Upper lobe of right lung (tissue), 1 donor: ENCODE measurements at places on chromosomes 12 and 14.

DNA sequence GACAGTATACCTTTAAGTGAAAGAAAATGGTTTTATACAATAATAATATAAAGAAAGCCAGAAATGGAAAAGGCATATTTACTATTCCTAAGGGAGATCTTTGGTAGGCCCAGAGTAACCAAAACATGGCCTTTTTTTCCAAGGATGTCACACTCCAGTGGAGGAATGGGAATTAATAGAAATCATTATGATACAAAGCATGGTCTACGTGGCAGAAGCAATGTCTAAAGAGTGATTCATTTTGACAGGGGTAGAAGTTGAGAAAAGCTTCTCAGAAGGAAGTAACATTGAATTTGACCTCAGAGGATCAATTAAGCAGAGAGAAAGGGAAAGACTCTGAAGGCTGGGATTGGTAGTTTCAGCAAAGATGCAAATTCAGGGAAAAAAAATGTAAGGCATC lies 208.6 kb downstream of the BTG1 start:
- no peak for DNase-seq

- no peak for DNase-seq
Observed at GRCh38 chr14:32603992-32604565, 275.0 kb downstream of the AKAP6 start.

DNA sequence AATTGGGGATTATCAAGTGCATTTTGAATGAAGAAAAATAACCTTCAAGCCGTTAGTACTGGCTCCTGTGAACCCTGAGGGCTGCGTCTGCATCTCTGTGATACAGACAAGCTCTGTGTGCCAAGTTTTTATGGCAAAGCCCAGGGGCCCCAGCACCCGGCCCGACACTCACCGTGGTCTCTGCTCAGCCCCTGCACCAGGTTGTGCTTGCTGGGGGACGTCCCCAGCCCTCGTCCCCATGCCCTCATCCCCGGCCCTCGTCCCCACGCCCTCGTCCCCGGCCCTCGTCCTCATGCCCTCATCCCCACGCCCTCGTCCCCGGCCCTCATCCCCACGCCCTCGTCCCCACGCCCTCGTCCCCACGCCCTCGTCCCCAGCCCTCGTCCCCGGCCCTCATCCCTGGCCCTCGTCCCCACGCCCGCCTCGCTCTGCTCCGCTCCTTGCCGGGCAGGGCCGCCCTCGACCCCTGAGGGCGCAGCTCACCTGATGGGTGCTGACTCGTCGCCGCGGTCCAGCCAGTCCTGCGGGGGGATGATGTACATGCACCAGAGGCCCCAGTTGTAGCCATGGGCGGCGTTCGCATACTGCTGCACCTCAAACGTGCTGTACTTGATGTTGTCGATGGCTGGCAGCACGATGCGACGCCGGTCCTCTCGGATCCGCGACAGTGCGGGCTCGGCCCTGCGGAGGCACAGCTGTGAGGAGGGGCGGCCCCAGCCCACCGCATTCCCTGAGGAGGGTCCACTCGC lies 72.0 kb downstream of the GALNT9 start:
- no peak for DNase-seq

DNA sequence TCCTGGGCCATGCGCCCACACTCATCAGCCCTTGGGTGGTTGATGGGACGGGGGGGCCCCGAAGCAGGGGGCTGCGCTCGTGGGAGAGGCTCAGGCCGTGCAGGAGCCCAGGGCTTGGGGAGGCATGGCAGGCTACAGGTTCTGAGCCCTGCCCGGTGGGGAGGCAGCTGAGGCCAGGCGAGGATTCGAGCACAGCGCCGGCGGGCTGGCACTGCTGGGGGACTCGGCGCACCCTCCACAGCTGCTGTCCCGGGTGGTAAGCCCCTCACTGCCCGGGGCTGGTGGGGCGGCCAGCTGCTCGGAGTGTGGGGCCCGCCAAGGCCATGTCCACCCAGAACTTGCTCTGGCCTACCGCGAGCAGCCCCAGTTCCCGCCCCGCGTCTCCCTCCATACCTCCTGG lies 295.8 kb upstream of the SEL1L start:
- DNase-seq = no peak

DNA sequence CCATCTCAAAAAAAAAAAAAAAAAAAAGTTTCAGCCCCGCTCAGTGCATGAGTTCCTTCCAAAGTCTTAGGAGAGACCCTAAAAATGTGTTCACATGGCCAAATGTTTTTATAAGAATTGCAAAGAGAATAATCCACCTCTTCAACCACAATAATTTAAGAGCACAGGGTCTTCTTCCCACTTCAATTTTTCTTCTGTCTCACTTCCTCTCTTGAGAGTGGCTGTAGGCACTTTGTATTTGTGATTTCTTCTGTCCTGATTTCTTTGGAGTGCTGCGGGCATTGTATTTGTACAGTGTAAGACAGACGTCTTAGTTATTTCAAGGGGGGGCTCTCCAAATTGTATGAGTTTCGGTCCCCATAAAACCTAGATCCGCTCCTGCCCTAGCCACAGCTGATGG lies 58.3 kb downstream of the C12orf56 start:
- no peak for DNase-seq

DNA sequence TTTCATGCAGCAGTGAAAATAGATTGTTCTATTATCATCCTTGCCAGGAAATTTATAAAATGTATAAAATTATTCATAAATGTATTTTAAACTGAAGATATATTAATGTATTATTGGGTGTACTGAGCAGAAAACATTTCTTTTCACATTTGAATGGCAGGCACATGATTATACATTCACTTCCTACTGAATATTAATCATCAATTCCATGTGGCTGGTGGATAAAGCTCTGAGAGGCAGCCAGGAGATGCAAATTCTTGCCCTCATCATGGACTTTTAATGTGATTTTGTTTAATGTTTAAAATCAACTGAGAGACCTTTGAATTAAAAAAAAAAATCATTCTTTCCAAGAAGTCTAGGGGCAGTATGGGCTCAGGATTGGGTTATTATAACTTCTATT lies 40.8 kb downstream of the ANO6 start:
- DNase-seq = no peak

- no peak for DNase-seq
Observed at GRCh38 chr14:72686101-72686500, 207.8 kb downstream of the DPF3 start.

DNA sequence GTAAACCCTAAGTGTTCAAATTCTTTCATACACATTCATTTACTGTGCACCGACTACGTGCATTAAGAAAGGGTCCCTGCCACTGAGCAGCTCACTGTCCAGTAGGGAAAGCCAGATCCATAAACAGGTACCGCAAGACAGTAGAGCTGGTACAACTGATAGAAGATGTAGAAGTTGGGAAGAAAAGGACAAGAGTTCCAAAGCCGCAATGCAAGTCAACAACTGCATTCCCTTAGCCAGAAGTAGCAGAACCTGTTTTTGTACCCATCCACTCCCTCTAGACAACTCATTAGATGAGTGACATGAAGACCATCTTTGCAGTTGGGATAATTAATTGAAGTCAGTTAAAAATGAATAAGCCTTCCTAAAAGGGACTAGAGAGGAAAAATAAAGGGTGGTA lies 1.3 kb downstream of the SENP1 start:
- no peak for DNase-seq

DNA sequence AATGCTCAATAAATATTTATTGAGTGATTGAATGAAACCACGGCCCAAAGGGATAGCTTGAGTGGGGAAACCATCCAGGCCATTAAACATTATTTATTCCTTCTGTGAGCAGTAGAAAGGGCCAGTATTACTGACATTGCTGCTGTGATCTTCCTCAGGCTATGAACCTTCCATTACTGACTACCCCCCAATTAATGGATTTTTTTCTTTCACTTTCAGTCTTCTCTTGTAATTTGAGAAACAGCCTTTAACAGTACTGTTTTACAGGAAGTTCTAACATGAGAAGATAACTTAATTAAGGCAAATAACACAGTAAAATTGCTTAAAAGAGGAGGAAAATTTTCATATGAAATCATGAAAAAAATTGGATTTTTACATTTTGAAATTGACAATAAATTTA lies 629.5 kb downstream of the TRHDE start:
- no peak for DNase-seq

DNA sequence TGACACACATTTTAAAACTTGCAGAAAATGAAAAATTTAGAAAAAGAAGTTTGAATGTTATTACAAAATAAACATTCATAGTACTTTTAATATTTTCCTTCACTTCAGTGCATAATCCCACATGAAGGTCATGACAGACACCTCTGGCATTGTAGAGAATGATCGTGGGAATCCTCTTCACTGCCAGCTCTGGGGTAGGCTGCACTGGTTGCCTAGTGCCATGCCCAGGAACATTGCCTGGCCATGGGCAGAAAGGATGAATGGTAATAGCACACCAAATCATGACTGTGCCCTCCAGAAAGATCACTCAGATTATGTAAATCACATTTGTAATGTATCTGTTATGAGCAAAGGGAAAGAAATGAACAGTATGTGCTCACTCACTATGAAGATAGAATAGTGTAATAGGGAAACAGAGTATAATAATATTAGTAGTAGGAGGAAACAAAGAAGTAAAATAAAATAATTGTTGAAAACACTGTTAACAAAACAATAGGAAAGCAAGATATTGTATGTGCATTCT lies 161.6 kb downstream of the PLCZ1 start:
- DNase-seq = no peak

DNA sequence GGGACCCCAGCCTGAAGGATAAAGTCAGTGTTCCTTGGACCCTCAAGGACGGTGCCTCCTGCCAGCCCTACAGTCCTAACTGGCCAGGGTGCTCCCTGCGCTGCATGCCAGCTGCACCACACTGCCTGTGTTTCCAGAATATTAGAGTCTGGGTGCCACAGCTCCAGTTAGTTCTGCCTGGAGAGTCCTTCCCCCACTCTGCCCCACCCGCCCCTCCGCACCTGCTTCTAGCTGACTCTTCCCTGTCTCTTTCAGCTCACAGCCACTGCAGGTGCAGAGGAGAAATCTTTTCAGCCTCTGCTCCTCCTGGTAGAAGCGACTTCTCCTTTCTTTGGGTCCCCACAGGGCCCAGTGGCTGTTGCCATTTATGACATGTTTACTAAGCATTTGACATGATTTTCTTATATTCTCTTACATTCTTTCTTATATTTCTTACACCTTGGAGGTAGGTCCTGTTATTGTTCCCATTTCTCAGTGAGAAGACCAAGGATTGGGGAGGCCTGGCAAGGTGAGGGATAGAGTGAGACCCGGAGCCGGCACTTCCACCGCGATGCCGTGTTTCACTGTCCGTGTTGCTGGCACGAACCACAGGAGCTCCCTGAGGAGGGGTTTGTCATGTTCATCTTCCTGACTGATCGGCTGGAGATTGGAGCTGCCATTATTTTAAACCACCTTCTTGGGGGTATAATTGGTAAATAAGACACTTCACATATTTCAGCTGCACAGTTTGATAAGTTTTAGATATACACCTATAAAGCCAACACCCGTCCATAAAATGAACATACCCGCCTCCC lies 29.4 kb downstream of the SYNE3 start:
- no peak for DNase-seq

DNA sequence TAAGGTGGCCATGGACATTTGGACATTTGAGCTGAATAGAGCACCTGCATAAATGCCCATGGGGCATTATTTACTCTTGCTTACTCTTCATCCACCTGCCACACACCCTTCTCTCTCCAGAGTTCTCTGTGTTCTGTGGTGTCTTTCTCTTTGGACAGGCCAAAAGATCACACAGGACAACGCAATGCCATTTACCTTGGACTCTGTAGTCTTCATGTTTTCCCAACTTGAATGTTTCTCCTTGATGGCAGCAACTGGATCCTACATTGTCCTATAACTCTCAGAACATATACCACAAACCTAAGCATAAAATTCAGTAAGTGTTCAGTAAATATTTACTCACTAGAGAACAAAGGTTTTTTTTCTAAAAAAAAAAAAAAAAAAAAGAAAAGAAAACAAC lies 41.7 kb upstream of the PTHLH start:
- DNase-seq = no peak

DNA sequence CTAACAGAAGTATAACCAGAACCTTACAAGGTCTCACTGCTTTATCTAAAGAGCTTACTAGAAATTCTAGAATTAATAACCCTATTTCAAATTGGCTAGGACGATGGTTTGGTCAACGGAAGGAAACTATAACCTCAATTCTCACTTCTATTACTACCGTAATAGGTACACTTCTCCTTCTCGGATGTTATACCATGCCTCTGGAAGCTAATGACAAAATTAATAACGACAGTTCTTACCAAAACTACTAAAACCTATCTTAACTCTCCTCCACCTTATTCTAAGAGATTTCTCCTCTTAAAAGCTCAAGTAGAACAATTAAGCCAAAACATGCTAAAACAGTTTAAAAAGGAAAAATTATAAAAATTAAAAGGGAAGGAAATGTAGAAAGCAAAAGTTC lies 23.7 kb upstream of the UBC start:
- DNase-seq = no peak

- DNase-seq = no peak
Observed at GRCh38 chr12:20426191-20426590, 57.9 kb downstream of the PDE3A start.

DNA sequence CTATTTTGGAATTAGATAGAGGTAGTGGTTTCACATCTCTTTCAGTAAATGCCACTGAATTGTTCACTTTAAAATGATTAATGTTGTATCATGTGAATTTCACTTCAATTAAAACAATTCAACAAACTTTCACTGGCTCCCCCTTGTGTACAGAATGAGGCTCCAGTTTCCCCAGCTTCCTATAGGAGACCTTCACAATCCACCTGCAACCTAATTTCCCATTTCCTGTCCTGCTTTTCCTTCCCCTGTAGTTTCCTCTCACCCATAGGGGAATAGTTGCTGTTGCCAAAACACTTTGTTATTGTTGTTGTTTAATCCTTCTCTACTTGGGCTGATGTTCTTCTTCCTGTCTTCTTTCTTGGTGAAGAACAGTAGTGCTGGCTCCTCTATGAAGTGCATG lies 59.8 kb downstream of the NPAS3 start:
- DNase-seq = no peak

- no peak for DNase-seq
Observed at GRCh38 chr12:44817687-44818086, 58.4 kb downstream of the NELL2 start.

DNA sequence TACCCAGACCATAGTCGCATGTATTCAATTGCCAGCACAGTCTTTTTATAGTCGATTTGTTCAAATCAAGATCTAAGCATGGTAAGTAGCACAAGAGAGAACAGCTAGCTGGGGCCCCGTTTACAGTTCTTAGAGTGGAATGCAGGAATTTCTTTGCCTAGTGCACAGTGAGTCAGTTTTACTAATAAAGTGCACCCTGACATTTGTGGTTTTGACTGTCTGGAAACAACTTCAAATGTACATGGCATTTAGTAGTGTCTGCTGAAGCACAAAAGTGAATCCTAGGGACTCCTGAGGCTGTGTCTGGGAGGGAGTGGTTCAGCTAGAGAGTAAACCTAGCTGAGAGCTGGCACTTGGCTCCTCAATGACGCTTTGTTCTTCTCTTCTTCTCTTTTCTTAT lies 64.9 kb downstream of the TMX1 start:
- no peak for DNase-seq

GRCh38 chr12:96293093-96293492 lies 98.9 kb downstream of the ELK3 start:
- DNase-seq = no peak

DNA sequence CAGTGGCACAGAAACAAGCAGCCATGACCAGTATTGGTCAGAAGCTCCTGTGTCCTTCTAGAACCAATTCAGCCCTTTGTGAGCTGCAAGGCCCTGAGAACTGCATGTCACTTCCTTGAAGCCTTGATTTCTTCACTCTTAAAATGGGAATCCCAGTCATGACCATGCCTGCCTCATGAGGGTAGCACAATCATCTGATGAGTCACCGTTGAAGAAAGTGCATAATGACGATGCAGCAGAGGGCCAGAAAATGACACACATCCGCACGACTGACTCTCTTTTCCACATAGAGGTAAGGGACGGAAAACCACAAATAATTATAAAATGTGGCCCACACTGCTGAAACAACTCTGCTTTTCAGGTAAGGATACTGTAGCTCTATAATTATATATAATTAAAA lies 777.4 kb downstream of the BCL11B start:
- DNase-seq = no peak
